ENCODE measurements at places on chromosomes 1 and 21. TPM values are rescaled to one million over a fixed set of nuclear protein-coding genes. Genes with fewer than 3 reads are reported as not detected.

Gene VANGL2
- total RNA-seq: 0.28 TPM

Gene LYPD8
- total RNA-seq: not detected

Gene CLDN17
- total RNA-seq: not detected

Gene JAM2
- total RNA-seq: 0.83 TPM

Gene SPRR2F
- not detected for total RNA-seq

Gene RORC
- total RNA-seq: not detected
